CD4-positive, alpha-beta memory T cell (primary cell): ENCODE measurements at places on chromosomes 13 and 19. TPM values are rescaled to one million over a fixed set of nuclear protein-coding genes. Genes with fewer than 3 reads are reported as not detected.

BCL3 gene
- total RNA-seq: 11.8 TPM

SLC39A3 gene
- total RNA-seq: 19.1 TPM

GRCh38 chr19:7413629-7414028 lies 64.9 kb downstream of the ARHGEF18 start:
- no peak overlapping the region for H3K27ac ChIP-seq
- H3K27me3 ChIP-seq: no peaks in the 10 kb centered on the region
- H3K4me3 ChIP-seq: no peak overlapping the region
- H3K4me1 ChIP-seq: peaks cover 11% of the 10 kb centered on the region
- H3K36me3 ChIP-seq: peaks cover 13% of the 10 kb centered on the region

DNA sequence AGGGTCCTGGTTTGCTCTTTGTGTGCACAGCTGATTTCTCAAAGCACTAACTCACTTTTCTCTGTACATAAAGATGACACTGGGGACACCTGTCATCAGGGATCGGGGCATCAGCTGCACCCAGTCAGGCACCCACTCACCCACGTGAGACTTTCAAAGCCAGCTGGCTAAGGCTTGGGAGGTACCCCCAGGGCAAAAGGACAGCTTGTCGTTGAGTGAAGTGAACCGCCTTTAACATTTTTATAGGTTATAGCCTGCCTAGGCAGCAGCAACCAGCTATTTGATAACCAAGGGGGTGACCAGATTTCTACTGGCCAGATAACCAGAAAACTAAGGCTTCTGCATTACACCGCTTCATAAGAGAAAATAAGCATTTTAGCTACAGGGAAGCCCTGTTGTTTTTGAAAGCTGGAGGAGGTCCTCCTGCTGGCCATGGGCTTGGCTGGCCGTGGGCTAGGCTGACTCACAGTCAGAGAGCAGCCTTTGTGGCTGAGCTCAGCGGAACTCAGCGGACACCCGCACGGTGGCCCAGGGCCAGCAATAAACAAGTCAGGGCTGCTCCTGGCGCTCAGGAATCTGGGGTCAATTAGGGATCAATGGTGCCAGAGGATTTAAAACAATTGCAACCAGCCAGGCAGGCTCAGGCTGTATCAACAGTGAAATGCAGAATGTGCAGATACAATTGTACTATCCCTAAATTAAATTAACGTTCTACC lies 57.1 kb downstream of the ALOX5AP start:
- DNase-seq: no peak
- H3K27me3 ChIP-seq: no peaks in the 10 kb centered on the region
- H3K36me3 ChIP-seq: no peaks in the 10 kb centered on the region
- H3K4me3 ChIP-seq: no peak overlapping the region
- H3K27ac ChIP-seq: no peak overlapping the region

OR10H1 gene
- total RNA-seq: not detected

WDR88 gene
- 0.58 TPM for total RNA-seq

- H3K27ac ChIP-seq: no peak overlapping the region
- H3K36me3 ChIP-seq: no peaks in the 10 kb centered on the region
- no peak for DNase-seq
- H3K4me3 ChIP-seq: no peak overlapping the region
These were observed 229.1 kb downstream of the TSHZ3 start for GRCh38 chr19:31119951-31120690.

- no peak overlapping the region for H3K27ac ChIP-seq
- H3K27me3 ChIP-seq: no peaks in the 10 kb centered on the region
- no peaks in the 10 kb centered on the region for H3K36me3 ChIP-seq
- DNase-seq: no peak
- H3K4me3 ChIP-seq: no peak overlapping the region
- H3K4me1 ChIP-seq: peaks cover 43% of the 10 kb centered on the region
These were observed 59.8 kb downstream of the URI1 start for GRCh38 chr19:30001791-30002190.
